ENCODE measurements at places on chromosomes 12 and 14. TPM values are rescaled to one million over a fixed set of nuclear protein-coding genes. Genes with fewer than 3 reads are reported as not detected.

- DNase-seq = no peak
- H3K4me1 ChIP-seq = no peaks in the 10 kb centered on the region
- peaks cover 10% of the 10 kb centered on the region for H3K36me3 ChIP-seq
- H3K4me3 ChIP-seq = no peak overlapping the region
- no peaks in the 10 kb centered on the region for H3K27me3 ChIP-seq
These were observed 80.2 kb downstream of the BAZ1A start for GRCh38 chr14:34794941-34795340.

DNA sequence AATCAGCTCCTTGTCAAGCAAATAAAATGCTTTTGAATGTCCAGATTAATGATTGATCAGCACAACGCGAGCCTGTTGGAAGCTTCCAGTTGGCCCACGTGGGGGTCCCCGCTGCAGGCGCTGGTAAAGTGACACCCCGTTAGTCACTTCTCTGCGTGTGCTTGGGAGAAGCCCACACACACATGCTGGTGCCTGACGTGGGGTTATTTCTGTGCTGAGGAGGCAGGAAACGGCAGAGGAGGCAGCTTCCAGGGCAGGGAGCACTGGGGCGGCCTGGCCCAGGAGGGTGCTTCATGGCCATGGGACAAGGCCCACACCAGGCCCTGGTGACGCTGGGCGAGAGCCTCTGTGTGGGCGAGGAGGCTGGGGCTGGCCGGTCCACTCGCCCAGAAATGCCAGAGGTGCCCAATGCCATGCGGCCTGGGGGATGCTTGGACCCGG is 101.5 kb downstream of the KIF26A start:
- no peaks in the 10 kb centered on the region for H3K4me1 ChIP-seq
- H3K27me3 ChIP-seq = no peaks in the 10 kb centered on the region
- H3K4me3 ChIP-seq = no peak overlapping the region
- no peaks in the 10 kb centered on the region for H3K36me3 ChIP-seq

Gene MANSC1
- 16.5 TPM for total RNA-seq

DNA sequence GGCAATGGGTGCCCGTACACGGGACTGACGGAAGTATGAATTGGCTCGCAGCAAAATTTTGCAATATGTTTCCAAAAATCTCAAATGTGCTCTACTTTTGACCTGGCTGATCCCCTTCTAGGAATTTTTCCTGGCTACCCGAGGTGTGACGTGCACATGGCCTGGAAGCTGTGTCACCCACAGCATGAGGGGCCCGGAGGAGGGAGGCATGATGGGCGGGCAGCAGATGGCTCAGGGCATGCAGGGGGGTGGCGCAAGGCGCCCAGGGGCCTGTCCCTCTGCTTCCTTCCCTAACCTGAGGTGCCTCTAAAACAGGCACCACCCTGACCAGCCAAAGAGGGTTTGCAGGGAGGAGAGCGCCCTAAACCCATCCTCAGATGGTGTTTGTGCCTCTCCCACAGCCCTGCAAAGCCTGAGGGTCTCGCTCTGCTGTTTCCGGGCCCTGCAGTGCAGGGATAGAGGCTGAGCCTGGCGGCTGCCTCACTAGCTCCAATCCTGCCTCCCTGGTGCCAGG is 6.7 kb downstream of the GPR132 start:
- DNase-seq = no peak
- no peaks in the 10 kb centered on the region for H3K36me3 ChIP-seq
- no peak overlapping the region for H3K27ac ChIP-seq
- peaks cover 4% of the 10 kb centered on the region for H3K27me3 ChIP-seq
- H3K4me1 ChIP-seq = no peaks in the 10 kb centered on the region
- H3K4me3 ChIP-seq = no peak overlapping the region

Gene LHX5
- not detected for total RNA-seq

DNA sequence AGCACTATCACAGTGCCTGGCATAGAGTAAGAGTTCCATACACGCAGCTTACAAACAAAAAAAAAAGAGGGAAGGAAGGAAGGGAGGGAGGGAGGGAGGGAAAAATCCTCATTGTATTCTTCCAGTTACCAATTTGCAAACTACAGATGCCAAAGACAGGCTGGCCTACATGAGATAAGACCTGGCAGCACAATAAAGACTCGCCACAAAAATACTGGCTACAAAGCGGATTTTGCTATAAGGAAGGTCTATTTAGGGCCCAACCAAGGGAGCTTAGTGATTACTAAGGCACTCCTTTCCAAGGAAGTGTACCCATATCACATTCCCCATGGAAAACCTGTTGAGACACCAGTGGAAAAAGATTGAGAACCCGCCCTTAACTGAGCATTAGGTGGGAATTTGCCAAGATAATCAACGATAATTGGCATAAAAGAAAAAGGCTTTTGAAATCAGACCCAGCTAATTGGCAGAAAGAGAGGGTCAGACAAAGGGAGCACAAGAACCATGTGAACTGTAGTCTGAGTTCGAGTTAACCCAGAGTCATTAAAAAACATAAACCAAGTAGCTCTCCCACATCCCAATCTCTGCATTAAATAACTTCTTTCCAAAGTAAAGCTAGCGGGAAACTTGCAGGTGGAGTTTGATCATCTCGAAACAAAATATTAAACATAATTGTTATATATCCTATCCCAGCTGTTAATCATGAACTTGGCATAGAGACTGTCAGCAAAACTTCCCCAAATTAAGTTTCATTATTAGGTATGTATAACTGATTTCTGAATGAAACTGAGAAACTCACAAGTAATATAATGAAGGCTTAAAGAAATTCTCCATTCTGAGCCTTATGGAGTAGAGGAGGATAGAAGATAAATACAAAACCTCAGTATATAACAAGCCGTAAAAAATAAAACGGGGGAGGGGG is 50.1 kb downstream of the PHLDA1 start:
- no peaks in the 10 kb centered on the region for H3K27me3 ChIP-seq
- no peak for DNase-seq
- no peaks in the 10 kb centered on the region for H3K36me3 ChIP-seq
- H3K4me1 ChIP-seq = peaks cover 20% of the 10 kb centered on the region

DNA sequence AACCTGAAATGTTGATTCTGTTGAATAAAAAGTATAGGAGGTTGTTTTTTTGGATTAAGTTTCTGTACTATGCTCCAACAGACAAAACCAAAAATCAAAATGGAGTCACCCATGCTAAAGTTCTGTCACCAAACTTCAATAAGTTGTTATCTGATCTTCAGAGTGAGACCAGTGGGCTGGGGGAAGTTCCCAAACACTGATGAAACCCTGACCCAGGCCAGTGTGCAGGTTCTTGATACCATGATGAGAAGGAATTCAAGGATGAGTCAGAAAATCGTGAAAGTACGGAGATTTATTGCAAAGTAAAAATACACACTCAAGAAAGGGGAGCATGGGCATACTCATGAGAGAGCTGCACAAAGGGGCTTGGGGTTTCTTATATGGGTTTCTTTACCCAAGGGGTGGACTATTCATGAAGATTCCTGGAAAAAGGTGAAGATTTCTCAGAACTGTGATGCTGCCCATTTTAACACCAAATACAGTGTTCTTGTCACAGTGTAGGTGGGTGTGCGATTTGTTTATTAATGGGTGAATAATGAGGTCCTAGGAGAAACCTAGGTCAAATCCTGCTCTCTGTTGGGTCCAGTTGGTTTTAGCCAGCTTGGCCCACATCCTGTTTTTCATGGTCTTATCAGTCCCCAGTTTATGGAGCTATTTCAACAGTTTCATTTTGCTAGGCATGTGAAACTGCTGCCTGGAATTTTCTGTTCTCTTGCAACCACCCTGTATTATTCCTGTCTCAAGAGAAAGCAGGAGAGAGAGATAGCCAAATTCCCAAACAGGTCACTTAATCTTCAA is 27.5 kb upstream of the DENND5B start:
- H3K4me1 ChIP-seq = no peaks in the 10 kb centered on the region
- H3K27ac ChIP-seq = no peak overlapping the region
- no peaks in the 10 kb centered on the region for H3K36me3 ChIP-seq
- H3K27me3 ChIP-seq = no peaks in the 10 kb centered on the region
- no peak for DNase-seq

DNA sequence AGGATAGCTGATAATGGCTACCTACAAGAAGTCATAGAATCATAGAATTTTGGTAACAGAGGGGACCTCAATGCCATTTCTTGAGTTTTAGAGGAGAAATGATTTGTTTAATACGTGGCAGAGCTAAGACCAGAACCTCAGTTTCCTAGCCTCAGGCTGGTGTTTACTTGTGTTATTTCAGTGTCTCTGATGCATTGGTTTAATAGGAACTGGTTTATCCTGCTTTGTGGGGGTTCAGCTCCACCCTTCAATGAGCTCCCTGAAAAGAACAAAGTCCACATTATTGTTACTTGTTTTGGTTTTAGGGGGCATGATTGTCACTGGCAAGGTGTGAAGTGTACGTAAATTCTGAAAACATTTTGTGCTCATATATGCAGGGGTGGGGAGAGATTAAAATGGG is 55.4 kb downstream of the AKAP6 start:
- no peaks in the 10 kb centered on the region for H3K27me3 ChIP-seq
- no peak overlapping the region for H3K27ac ChIP-seq
- DNase-seq = no peak
- H3K4me3 ChIP-seq = no peak overlapping the region
- H3K4me1 ChIP-seq = no peaks in the 10 kb centered on the region

GRCh38 chr12:43154498-43155045 is 397.4 kb downstream of the ADAMTS20 start:
- H3K27me3 ChIP-seq = no peaks in the 10 kb centered on the region
- H3K36me3 ChIP-seq = no peaks in the 10 kb centered on the region
- H3K4me1 ChIP-seq = no peaks in the 10 kb centered on the region
- H3K4me3 ChIP-seq = no peak overlapping the region
